Hematopoietic multipotent progenitor cell treated with erythropoietin and hydrocortisone succinate and interleukin-3 and kit ligand, for 17 days (in vitro differentiated cells): ENCODE measurements at places on chromosomes 1 and 21.

GRCh38 chr1:17447501-17447992 lies 8.1 kb upstream of the RCC2 start:
- DNase-seq, result no peak

- no peak for DNase-seq
Measured at GRCh38 chr1:32816676-32817158, 441 bp downstream of the YARS1 start.

GRCh38 chr1:85330214-85330631 lies 53.8 kb upstream of the BCL10 start:
- no peak for DNase-seq

DNA sequence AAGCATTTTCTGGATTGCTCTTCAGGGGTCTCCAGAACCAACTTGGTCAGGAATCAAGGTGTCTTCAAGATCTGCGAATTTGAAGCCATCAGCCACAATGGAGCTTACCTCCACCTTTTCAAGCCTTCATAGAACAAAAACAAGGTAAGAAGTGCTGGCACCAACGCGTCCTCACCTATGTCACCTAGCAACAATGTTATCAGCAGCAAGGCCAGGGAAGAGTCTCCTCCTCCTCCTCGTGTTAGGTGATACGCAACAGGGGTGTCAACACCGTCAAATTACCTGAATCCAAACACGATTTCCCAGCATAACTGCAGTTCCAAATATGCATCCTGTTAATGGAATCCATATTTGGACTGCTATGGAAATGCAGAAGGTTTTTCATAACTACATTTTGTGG lies 4.1 kb upstream of the TIAM1 start:
- no peak for DNase-seq

DNA sequence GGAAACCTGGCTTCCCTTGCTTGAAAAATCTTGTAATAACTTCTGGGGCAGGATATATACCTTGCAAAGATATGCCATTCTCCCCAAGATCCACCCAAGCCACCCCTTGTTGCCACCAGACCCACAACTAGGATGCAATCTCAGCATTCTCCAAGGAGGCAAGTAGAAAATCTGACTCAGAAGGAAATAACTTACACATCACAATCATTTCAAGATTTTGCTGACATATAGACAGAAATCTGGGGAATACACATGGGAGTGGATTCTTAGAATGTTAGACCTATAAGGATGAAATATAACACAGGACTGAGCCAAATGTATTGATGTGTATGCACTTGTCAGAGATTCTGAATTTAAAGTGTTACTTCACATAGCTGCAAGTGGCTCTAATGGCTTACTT lies 14.8 kb upstream of the ZDHHC18 start:
- DNase-seq, result no peak

- no peak for DNase-seq
Measured at GRCh38 chr1:24392982-24393650, 20.5 kb downstream of the STPG1 start.

DNA sequence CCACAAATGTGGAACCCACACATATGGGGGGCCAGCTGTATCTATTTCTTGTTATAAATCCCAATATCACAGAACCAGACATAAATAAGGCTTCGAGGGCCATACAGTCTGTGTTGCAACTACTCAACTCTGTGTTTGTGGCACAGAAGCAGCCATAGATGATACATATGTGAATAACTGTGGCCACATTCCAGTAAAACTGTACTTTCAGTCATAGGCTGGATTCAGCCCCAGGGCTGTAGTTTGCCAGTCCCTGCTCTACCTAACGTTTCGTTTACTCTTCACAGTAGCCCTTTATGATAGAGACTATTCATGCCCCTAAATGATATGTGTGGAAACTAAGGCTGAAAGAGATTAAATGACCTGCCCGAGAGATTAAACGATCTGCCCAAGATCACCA lies 48.7 kb downstream of the FHAD1 start:
- DNase-seq, result no peak
